Stimulated activated CD4-positive, alpha-beta T cell treated with anti-CD3 and anti-CD28 coated beads, Interleukin-1b, Interleukin-23, amount 100 ng/mL, for 1 hour (primary cell): ENCODE measurements at places on chromosomes 6 and 20.
A peak's percentile ranks its signal among the peaks of the same experiment; 100 is the strongest.

DNA sequence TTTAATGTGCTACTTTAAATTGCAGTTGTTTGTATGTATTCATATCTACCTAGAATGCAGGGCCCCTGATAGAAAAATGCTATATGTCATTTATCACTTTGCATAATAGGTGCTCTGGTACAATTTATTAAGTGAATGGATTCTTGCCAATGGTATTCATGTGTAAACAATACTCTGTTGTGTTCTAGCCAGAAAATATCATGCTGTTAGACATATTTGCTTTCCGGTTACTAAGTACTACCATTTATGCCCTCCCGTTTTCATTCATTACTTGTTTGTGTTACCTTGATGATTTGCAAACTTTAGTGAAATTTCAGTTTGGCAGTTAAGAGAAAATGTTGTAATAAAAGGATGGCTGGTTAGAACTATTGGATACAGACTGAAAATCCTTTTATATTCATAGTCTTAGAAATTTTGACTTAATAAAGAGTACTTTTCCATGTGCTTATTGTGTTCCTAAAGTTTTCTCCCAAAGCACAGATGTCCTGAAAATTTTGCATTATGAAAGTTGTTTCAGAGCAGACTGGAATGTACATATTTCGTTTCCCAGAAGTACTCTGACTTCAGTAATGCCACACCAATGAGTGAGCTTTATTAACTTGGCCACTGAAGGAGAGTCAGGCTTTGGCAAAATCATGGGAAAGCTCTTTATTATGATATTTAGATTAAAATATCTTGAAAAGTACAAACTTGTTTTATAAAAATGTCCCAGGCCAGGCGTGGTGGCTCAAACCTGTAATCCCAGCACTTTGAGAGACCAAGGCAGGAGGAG lies 31.5 kb downstream of the RPF2 start:
- DNase-seq: no peak

- DNase-seq: no peak
Observed at GRCh38 chr20:23022849-23023248, 12.3 kb upstream of the SSTR4 start.

GRCh38 chr20:19683188-19683587 lies 74.9 kb upstream of the RIN2 start:
- DNase-seq: no peak

GRCh38 chr20:58889798-58890517 lies 37.4 kb downstream of the GNAS start:
- DNase-seq: no peak

DNA sequence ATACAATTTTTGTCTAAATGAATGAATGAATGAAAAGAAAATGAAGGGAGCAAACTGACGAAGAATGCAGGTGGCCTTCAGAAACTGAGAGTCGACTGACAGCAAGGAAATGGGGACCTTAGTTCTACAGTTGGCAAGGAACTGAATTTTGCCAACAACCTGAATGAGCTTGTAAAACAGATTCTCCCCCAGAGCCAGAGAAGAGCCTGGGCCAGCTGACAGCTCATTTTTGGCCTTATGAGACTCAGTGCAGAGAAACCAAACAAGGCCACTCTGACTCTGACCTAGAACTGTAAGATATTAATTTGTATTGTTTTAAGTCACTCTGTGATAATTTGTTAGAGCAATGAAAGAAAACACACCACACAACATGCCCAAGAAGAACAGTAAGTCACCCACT lies 21.8 kb downstream of the MAN1A1 start:
- no peak for DNase-seq

- no peak for DNase-seq
Observed at GRCh38 chr6:14470101-14470500, 352.5 kb downstream of the CD83 start.

- DNase-seq: no peak
Observed at GRCh38 chr6:33428966-33429749, 9.3 kb downstream of the SYNGAP1 start.

DNA sequence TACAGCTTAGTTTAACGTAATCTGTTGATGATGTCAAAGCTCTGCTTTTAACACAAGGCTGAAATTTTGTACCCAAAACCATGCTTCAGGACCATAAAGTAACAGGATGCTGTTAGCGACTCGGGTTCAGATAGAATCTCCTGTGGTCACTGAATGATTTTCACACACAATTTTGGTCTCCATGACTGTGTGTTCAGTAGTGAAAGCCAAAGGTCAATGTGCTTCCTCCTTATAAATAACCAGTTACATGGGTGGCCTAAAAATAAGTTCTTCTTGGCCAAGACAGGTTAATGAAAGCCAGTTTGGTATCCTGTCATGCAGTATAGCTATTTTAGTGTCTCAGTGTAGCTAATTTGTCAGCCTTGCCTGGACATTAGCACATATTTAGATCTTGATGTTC lies 19.1 kb upstream of the LOC128125822 start:
- DNase-seq: no peak

- DNase-seq: peak; percentile 36
Observed at GRCh38 chr6:169789944-169790927, 38.8 kb downstream of the ERMARD start.

- no peak for DNase-seq
Observed at GRCh38 chr6:97473979-97474378, 191.0 kb upstream of the MMS22L start.

- DNase-seq: peak; percentile 69
Observed at GRCh38 chr20:36199345-36200257, 36.7 kb upstream of the AAR2 start.

DNA sequence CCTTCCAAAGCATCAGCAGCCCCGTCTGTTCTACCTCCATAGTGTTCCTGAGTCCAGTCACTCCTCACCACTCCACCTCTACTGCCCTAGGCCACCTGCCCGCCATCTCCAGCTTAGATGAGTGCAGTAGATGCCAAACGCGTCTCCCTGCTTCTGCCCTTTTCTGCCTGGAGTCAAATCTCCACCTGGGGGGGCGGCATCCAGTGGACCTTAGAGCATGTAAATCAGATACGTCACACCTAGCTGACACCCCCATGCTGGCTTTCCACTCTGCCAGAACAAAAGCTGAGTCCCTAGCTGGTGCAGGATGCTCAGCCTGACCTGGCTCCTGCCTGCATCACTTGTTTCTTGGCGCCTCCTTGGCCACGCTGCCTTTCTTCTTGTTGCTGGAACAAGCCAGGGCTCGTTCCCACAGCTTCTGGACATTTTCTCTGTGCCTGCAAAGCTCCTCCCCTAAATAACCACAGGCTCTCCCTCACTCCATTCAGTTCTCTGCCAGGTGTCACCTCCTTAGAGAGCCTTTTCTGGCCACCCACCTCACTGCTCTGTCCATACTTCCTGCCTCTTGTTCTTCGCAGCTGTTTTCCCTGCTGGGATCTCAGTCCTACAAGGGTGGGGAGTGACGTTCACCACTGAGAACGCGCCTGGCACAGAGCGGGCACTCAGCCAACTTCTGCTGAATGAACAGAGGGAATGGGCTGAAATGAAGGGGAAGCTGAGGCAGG lies 5.8 kb downstream of the DDR1 start:
- DNase-seq: no peak

GRCh38 chr6:2257363-2257762 lies 12.0 kb upstream of the GMDS start:
- DNase-seq: no peak

DNA sequence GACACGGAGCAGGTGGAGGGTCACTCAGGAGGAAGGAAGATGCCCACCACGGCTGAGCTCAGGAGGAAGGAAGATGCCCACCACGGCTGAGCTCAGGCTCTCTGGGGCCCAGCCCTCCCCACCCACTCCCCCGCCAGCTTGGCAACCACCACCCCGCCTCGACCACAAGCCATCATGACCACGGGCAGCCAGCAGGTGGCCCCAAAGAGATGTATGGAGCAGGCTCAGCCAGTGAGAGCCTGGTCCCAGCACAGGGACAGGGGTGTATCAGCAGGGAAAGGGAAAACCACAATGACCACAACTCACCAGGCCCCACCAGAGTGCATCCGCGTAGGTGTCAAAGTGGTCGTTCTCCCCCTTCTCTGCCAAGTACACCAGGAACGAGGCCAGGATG lies 30.4 kb downstream of the KCNQ2 start:
- DNase-seq: peak; percentile 38

DNA sequence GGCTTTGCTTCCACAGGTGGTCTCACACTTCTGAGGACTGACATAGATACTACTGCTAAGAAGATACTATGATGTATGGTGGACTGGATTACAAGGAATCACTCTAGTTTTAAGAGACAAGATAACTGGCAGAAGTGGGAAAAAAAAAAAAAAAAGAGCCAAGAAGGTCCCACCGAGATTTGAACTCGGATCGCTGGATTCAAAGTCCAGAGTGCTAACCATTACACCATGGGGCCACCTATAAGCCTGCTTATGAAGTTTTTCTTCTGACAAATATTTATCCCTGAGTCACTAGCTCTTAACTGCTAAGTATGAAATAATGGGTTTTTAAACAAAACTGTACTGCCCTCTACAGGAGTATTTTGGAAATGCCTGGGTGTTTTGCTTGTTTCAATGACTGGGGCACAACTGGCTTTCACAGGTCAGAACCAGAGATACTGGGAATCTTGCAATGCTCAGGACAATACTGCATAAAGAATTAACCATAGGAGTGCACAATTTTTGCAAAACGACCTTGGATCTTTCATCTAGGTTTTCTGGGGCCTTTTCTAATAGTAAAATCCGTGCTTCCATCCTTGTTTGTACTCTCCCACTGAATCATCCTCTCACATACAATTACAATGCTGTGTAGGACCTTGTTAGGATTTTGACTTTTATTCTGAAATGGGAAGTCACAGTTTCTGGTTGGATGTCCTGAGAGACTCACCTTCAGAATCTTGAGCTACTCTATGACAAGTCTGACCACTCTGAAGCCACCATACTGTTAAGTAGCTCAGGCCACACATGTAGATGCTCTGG lies 116.3 kb downstream of the OR2B2 start:
- DNase-seq: no peak

DNA sequence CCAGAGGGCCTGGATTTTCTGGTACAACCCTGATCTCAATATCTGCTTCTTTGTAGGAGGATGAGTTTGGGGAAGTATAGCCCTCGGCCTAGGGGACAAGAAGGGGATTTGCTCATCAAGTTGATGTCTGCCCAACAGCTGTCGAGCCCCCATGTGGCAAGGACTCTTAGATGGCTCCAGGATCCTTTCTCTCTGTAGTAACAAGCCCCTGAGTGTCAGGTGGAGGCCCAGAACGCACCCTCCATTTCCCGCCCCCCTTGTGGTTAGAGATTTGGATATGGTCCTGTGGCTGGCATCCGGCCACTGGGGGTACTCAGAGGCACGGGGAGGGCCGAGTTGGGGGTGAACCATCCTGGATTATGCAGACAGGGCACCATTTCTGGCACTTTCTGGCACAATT lies 50.1 kb downstream of the CTCFL start:
- no peak for DNase-seq

- peak; percentile 35 for DNase-seq
Observed at GRCh38 chr20:5056801-5057599, 55.7 kb upstream of the SLC23A2 start.

GRCh38 chr20:47708140-47708807 lies 77.0 kb downstream of the SULF2 start:
- no peak for DNase-seq

GRCh38 chr6:18654821-18655220 lies 267.7 kb downstream of the RNF144B start:
- DNase-seq: no peak

DNA sequence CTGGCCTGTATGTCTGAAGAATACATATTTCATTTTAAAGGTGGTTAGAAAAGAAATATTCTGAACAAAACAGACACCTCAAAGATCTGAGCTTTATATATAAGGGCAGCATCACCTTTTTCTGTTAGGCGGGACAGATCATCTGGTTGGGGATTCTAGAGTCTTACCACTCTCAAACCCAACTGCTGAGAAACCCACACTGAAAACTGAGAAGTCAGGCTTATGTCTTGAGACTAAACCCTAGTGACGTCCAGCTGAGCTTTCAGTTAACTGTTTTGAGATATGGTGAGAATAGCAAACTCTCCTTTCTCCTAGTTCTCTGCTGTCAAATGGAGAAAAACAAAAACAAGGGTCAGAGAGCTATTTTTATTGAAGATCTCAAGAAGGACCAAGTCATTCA lies 63.7 kb upstream of the CCN6 start:
- no peak for DNase-seq

GRCh38 chr20:20102163-20102562 lies 49.8 kb downstream of the CFAP61 start:
- DNase-seq: no peak

GRCh38 chr6:148448369-148449012 lies 105.9 kb downstream of the SASH1 start:
- DNase-seq: no peak

DNA sequence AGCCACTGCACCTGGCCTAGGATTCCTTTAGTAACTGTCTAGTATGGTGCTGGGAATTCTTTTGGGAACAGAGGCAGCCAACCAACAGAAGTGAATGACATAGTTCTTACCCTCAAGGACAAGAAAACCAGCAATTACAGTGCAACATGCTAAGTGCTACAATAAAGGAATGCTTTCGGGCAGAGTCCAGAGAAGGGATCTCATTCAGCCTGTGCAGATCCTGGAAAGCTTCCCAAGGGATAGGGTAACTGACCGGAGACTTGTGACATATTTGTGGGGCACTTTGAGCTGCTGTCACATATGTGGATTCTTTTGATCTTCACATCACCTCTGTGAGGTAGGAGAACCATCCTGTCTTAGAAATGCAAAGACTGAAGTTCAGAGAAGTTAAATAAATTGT lies 46.8 kb downstream of the C6orf15 start:
- no peak for DNase-seq

- DNase-seq: no peak
Observed at GRCh38 chr20:16433293-16433580, 140.0 kb downstream of the KIF16B start.

- DNase-seq: no peak
Observed at GRCh38 chr20:44938637-44939036, 21.6 kb downstream of the TOMM34 start.

DNA sequence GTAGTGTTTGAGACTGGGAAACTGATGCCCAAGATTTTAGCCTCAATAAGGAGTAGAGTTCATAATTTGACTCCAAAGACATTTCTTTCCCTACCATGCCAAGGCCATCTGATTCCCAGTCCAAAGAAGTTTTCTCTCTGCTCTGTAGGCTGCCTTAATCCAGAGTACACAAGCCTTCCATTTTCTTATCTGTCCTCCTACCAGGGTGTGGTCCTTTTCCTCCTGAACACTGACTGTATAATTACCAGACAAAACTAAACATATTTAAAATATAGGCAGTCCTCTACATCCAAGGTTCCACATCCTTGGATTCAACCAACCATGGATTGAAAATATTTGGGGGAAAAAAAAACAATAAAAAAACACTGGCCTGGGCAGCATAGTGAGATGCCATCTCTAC lies 108.4 kb downstream of the SLC16A10 start:
- no peak for DNase-seq

GRCh38 chr20:34876406-34877282 lies at the start of gene ACSS2:
ACSS2 (plus strand) TSS chr20:34876612; CDS start chr20:34876646, 34 bp downstream.
- DNase-seq: peak; percentile 97

GRCh38 chr20:60465993-60466686 lies 507.9 kb downstream of the CDH26 start:
- no peak for DNase-seq

- DNase-seq: no peak
Observed at GRCh38 chr6:89596484-89596883, 42.1 kb downstream of the LYRM2 start.

GRCh38 chr6:113190170-113190569 lies 667.0 kb upstream of the MARCKS start:
- no peak for DNase-seq

- no peak for DNase-seq
Observed at GRCh38 chr6:26187981-26188635, 100.9 kb downstream of the HFE start.
